ENCODE measurements at places on chromosomes 11 and 22.

DNA sequence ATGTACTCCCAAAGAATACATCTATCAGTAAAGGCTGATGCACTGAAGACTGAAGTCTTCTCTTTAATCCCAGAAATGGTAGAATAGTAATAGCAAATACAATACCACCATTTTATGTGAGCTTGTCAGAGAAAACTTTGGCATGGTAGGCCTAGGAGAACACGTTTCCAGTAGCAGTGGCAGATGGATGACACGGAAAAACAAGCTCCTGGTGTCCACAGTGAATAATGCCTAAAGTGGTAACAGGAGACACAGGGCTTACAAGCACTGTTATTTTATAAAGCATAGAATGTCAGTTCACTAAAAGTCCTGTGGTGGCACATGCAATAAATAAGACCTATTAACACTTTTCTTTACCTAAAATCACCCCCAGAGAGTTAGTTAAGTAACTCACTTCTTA lies 277.6 kb downstream of the TTC28 start:
- DNase-seq = no peak

DNA sequence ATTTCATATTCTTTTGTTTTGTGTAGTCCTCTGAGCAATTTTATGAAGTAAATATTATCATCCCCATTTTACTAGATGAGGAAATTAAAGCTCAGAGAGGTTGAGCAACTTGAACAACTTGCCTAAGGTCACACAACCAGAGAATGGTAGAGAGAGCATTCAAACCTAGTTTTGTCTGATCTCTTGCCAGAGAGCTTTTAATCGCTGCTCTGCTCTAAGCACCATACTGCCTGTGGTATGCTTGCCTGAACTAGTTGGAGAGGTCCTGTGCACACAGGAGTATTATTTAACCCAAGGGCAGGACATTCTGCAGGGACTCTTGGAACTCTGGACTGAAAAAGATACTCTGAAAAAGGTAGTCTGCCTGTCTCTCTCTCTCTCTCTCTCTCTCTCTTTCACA lies 38.5 kb downstream of the TRAF6 start:
- DNase-seq = no peak

DNA sequence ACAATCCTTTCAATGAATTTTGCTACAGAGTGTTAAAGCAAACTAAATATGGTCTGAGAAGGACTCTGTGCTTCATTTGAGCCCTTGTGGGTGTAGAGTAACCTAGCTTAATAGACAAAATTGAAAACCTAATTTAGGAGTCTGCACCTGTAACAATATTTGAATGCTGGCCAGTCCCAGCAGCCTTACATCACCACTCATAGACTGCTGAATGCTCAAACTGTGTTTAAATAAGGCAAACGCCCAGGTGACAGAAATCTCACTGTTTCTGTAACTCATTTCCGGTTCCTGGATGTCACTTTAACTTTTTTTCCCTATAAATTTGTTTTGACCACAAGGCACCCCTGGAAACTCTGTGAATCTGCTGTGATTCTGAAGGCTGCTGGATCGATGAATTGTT lies 45.5 kb upstream of the GLYATL1B start:
- DNase-seq = no peak

- no peak for DNase-seq
Observed at GRCh38 chr11:19241260-19242178, 774 bp upstream of the E2F8 start.

GRCh38 chr11:78418584-78419211 lies 1.1 kb upstream of the GAB2 start:
- DNase-seq = no peak

DNA sequence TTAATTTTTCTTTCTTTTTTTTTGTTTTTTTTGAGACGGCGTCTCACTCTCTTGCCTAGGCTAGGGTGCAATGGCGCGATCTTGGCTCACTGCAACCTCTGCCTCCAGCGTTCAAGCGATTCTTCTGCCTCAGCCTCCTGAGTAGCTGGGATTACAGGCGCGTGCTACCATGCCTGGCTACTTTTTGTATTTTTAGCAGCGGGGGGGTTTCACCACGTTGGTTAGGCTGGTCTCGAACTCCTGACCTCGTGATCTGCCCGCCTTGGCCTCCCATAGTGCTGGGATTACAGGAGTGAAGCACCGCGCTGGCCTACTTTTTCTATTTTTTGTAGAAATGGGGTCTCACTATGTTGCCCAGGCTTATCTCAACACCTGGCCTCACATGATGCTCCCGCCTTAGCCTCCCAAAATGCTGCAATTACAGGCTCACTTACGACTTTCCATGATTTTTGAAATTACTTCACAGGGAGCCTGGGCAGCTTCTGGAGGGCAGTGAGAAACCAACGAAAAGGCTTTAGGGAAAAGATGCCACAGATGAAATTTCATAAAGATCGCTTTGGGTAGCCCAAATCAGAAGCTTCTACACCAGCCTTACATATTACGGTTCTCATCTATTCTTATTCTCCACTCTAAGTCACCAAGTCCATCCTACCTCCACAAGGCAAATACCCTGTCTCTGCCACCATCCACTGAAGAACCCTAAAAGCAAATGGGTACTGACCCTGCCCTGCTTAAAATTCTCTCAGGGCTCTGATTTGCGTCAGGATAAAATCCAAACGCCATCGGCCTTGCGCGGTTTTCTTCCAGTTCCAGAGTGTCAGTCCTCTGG lies 866 bp upstream of the RRM1 start:
- no peak for DNase-seq

DNA sequence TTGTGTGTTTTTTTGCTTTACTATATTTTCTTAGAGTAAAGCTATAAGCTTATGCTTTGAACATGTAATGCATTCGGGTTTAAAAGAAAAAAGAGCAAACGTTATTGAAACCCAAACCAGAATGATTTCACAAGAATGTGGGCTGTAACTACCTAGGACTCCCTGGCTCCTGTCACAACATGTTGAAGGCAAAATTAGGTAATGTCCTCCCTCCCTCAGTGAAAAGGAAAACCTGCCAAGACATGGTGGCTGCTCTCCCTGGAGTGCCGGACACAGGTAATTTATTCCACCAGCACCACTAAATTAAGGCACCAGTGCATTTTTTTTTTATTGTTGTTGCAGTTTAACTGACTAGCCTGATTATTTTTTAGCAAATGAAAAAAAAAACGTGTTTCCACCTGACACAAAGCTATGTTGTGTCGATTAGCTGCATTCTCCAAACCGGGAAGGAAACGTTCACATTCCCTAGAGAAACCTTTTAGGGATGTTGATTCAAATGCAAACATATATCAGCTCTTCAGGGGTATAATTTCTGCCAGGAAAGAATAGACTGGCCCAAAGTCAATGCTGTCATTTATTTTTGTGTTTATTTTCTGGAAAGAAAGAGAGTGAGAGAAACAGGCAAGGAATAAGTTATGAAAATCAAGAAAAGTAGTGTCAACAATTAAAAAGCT lies 134.6 kb downstream of the CCDC34 start:
- no peak for DNase-seq

DNA sequence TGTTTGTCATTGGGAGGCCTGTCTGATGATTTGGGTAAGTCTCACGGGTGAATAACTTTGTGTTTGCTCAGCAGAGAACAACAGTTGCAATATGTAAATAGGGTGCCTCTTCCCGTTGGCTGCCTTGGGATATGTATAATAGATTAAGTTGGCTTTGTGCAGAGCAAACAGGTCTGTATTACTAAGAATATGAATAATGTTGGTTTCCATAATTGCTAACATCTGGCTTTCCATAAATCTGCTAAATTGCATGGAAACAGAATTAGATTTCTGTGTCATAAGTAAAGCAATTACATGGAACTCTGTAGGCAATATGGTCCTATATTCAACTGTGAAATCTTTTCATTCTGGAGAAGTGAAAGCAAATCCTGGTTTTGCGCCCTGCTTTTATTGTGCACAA lies 636.0 kb upstream of the ANO5 start:
- no peak for DNase-seq

DNA sequence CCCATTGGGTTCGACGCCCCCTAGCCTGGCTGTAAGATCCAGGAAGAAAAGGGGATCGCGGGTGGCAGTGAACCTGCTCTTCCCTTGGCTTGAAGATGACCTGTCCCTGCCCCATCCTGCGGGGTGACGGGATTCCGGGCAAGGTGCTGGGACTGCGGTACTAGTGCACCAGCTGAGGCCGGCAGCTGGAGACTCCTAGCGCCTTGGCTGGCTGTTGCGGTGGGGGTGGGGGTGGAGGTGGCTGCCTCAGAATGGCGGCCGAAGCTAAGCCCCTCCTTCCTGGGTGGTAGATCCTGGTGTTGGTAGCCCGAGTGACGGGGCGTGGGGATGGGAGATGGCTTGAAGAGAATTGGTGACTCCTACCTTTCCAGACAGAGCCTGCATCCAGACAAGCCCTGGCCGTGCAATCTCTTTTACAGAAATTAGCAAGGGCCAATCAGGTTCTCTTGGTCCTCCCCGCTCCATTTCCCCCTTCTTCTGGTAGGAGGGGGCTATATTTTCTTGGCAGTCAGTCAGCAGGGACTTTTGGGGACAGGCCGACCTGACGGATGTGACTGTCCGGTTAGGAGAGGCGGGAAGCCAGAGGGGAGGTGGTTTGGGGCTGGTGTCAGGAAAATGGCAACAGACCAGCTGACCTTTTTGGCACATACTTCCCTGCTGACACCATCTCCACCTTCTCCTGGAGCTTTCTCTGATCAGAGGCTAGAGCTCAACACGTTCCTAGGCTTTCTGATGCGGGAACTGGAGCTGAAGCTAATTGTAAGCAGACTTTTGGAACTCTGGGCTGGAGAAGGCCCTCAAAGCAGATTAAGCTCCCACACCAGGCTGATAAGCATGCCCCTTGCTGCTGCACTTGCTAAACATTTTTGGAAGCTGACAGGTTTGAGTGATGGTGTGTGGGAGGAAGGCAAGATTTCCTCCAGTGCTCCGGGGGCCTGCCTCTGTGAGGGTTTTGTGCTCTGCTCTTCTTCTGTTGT lies 2.0 kb downstream of the NAV2 start:
- DNase-seq = no peak

GRCh38 chr11:122804796-122805195 lies 33.5 kb upstream of the CRTAM start:
- DNase-seq = no peak

DNA sequence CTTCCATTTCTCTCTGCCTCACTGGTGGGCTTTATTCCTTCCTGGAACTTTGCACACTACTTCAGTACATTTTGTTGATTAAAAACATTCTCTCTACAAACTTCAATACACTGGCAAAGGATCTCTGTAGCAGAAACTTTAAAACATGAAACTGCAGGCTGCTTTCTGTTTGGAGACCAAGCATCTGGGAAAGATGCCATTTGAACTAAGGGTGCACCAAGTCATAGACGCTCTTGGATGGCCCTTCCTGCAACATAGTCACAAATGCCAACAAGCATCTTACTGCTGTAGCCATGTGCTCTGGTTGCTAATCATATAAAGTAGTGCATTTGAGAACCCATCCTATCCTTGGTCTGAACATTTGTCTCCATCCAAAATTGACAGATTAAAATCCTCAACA lies 56.4 kb downstream of the SNX19 start:
- no peak for DNase-seq

GRCh38 chr11:69423611-69424385 lies 57.7 kb upstream of the LINC01488 start:
- no peak for DNase-seq

DNA sequence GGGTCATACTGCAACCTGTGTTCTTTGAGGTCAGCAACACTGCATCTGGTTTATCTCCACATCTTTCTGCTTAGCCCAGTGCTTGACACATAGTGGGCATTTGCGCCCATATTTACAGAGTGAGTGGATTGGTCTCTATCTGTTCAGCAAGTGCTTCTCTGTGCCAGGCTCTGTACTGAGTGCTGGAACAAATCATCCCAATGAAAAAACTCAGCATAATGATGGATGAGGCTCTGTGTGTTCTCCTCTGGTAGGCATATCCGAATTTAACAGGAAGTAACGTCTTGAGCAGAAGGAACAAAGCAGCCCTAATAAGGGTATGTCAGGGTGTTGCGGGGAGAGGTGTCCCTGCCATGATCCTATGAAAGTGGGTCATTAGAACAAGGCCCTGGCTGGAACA lies 46.0 kb downstream of the MCM5 start:
- no peak for DNase-seq

DNA sequence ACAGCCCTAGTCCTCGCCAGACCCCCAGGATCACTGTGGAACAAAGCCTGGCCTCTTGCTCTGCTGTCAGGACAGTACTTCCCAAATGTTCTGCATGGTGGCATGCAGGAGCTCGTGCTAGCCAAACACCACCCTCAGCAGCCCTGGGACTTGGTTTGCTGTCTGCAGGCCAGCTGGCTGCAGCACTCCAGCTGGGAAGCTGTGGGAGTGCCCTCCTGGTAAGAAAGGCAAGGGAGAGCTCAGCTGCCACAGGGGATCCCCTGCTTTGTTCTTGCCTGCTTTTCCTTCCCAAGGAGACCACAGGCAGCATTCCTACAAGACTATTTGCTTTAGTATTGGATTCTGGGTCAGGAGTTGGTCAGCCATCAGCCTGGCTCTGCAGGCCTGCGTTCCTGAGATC lies 27.9 kb downstream of the TCIRG1 start:
- peak; percentile 8 for DNase-seq

DNA sequence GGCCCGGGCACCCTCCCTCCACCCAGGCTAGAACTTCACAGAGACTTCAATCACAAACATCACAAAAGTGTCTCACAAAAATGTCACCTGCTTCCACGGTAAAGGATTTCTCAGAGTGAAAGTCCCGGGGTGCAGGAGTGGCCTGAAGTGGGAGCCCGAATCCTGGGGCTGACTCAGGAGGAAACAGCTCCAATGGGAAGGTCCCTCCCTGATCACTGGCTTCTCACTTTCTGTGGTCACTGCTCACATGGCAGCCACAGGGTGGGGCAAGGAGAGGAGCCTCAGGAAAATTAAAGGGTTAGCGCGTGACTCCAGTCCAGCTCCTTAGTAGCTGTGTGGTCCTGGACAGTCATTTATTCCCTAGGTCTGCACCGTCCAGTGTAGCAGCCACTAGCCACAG lies 564.5 kb upstream of the B3GAT1 start:
- DNase-seq = no peak

GRCh38 chr11:84905411-84905810 lies 721.7 kb downstream of the DLG2 start:
- DNase-seq = no peak

DNA sequence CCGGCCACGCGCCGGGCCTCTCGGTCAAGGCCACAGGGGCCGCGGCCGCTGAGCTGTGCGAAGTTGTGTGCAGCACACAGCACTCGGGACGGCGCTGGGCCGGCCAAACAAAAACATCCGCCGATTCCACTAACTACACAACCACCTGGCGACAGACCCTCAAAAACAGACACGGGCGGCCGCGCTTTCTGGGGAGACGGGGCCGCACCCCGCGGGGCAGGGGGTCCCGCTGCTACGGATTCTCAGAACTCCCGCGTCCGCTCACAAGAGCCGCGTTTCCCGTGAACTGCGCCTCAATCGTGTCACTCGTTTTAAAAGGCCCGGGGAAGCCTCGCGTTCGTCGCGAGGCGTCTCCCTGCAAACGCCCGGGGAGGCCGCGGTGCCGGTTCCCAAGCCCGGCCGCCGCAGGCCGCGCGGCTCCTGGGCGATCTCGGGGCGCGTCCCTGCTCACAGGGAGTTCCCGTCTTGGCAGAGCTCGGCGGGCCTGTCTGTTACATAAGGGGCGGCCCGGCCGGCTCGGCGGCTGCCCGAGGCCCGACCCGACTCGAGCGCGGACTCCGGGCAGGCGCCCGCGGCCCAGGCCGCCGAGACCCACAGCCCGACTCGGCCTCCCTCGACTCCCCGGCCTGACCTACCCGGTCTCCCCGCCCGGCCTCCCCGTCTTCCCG lies 936 bp downstream of the BRD1 start:
- peak; percentile 72 for DNase-seq

- DNase-seq = no peak
Observed at GRCh38 chr11:132864811-132865576, 667.3 kb downstream of the OPCML start.

Data from testis (tissue), 5 donors.